ENCODE measurements at places on chromosomes 2 and 18. TPM values are rescaled to one million over a fixed set of nuclear protein-coding genes. Genes with fewer than 3 reads are reported as not detected.

Gene KIAA2012
- not detected for total RNA-seq

Gene RAD51AP2
- total RNA-seq = not detected

DNA sequence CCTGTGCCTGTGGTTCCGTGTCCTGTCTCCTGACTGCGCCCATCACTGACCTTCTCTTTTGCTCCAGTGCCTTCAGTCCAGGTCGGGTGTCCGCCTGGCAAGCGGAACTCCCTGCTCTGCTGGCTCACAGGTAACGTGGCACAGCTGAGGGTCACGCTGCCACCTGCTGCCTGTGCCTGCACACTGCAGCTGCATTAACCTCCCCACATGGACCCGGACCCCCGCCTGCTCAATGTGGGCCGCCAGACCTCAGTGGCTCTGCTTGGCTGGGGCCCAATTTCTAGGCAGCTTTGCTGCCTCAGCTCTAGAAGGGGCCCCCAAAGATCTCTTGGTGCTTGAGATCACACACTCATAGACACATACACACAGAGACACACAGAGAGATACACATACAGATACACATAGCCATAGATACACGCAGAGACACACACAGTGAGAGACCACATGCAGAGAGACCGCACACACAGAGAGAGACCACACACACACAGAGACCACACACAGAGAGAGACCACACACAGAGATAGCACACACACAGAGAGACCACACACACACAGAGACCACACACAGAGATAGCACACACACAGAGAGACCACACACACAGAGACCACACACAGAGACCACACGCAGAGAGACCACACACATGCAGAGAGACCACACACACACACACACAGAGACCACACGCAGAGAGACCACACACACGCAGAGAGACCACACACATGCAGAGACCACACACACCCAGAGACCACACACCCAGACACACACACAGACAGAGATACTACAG lies 14.9 kb upstream of the CNNM3 start:
- H3K4me3 ChIP-seq = no peak overlapping the region
- peaks cover 10% of the 10 kb centered on the region for H3K4me1 ChIP-seq
- peaks cover 53% of the 10 kb centered on the region for H3K36me3 ChIP-seq
- H3K27ac ChIP-seq = no peak overlapping the region

DNA sequence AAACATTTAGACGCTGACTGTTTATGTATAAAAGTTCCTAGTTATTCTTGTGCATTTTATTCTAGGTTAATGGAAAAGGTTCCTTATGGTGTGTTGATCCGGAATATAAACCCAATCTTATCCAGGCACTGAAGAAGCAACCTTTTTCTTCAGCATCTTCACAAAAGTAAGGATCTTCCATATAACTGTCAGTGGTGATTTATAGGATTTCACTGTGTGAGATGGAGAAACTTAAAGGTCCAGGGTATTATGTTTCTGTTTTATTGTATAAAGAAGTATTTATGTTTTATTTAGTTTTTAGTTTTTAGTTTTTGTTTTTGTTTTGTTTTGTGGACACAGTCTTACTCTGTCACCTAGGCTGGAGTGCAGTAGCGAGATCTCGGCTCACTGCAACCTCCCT lies 171.0 kb upstream of the STON1 start:
- no peak for DNase-seq
- no peak overlapping the region for H3K4me3 ChIP-seq
- H3K27me3 ChIP-seq = no peaks in the 10 kb centered on the region
